ENCODE measurements at places on chromosomes 4 and X. TPM values are rescaled to one million over a fixed set of nuclear protein-coding genes. Genes with fewer than 3 reads are reported as not detected.

Gene SHROOM4
- 7.3 TPM for total RNA-seq

GRCh38 chr4:93732509-93732908 is 96.0 kb upstream of the ATOH1 start:
- no peaks in the 10 kb centered on the region for H3K27me3 ChIP-seq
- H3K36me3 ChIP-seq = no peaks in the 10 kb centered on the region
- no peaks in the 10 kb centered on the region for H3K4me1 ChIP-seq
- DNase-seq = no peak

DNA sequence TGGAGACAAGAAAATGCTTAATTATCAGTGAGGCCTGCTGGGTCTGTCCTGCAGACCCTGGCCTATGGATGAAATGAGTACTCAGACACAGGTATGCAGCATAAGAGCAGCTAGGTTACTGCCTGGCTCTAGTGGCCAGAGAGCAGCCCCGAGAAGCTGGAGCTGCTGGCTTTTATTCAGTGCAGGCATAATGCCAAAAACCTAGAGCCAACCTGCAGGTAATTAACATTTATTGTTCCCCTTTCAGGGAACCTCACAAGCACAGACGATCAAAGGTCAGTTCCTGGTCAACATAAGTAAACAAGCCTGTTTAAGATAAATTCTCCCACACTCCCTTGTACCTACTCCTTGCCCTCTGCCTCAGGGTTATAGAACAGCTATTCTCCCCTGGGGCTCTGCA is 13.3 kb downstream of the IDS start:
- no peaks in the 10 kb centered on the region for H3K36me3 ChIP-seq
- no peak overlapping the region for H3K4me3 ChIP-seq
- no peaks in the 10 kb centered on the region for H3K4me1 ChIP-seq
- no peaks in the 10 kb centered on the region for H3K27me3 ChIP-seq

GRCh38 chrX:154717824-154718223 is 33.1 kb downstream of the GAB3 start:
- H3K4me1 ChIP-seq = no peaks in the 10 kb centered on the region
- no peak overlapping the region for H3K4me3 ChIP-seq
- no peaks in the 10 kb centered on the region for H3K27me3 ChIP-seq
- no peak for DNase-seq

DNA sequence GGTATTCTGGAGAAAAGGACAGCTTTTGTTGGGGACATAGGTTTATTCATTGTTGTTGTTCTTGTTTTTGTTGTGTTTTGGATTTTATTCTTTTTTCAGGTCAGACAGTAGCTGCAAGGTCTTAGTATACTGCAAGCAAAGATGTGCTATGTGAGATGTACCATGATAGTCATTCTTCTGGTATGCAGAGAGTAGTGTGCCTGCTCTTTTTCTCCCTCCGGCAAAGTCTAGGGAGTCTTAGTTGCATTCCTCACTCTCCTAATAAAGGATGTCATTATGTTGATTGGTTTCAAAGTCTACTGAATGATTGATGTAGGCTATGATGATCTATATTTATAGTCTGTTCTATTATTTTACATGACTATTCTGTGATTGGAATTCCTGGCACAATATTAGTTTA is 119.9 kb upstream of the POF1B start:
- H3K4me3 ChIP-seq = no peak overlapping the region
- no peak for DNase-seq
- H3K27ac ChIP-seq = no peak overlapping the region
- no peaks in the 10 kb centered on the region for H3K27me3 ChIP-seq
- no peaks in the 10 kb centered on the region for H3K4me1 ChIP-seq

DNA sequence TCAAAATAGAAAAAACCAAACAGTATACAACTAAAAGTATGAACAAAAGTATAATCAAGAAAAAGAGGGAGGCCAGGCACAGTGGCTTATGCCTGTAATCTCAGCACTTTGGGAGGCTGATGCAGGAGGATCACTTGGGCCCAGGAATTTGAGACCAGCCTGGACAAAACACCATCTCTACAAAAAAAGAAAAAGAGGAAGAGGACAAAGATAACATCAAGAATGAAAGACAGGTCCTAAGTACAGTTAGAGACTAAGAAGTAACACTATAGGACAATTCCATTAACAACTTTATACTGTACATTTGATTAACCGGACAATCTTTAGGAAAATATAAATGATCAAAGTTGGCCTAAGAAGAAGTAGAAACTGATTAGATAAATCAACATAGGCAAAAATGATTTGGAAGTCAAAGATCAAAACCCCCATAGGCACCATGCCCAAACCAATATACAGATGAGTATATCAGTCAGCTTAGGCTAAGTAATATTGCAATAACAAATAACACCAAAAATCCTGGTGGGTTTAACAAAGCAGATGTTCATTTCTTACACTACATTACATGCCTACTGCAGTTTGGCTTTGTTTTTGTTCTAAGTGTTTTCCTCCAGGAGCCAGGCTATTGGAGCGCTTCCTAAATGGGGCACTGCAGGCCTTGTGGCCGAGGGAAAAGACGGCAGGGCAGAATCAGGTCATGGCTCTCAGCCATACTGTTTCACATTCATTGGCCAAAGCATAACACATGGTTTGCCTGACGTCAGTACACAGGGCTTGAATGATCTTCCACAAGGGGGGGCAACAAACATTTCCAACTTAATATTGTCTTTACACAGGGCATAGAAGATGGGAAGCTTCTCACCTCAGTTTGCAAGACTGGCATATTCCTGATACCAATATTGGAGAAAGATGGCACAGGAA is 42.2 kb upstream of the HGFAC start:
- H3K4me1 ChIP-seq = no peaks in the 10 kb centered on the region
- DNase-seq = no peak
- no peaks in the 10 kb centered on the region for H3K36me3 ChIP-seq
- H3K4me3 ChIP-seq = no peak overlapping the region
- H3K27me3 ChIP-seq = no peaks in the 10 kb centered on the region
- H3K27ac ChIP-seq = no peak overlapping the region

- H3K27ac ChIP-seq = no peak overlapping the region
- no peaks in the 10 kb centered on the region for H3K27me3 ChIP-seq
- H3K4me3 ChIP-seq = no peak overlapping the region
- no peak for DNase-seq
These were observed 11.0 kb upstream of the IDS start for GRCh38 chrX:149515954-149516602.
